ENCODE measurements at places on chromosomes 13 and 19.

- DNase-seq, result peak; percentile 17
These were observed 1.4 kb upstream of the KHSRP start for GRCh38 chr19:6425732-6426620.

GRCh38 chr13:36190771-36191170, 23.6 kb downstream of the SOHLH2 start:
- no peak for DNase-seq

- no peak for DNase-seq
These were observed 48.8 kb upstream of the INTS6 start for GRCh38 chr13:51501592-51502152.

- peak; percentile 92 for DNase-seq
These were observed 2.5 kb upstream of the EEF2 start for GRCh38 chr19:3987619-3988371.

DNA sequence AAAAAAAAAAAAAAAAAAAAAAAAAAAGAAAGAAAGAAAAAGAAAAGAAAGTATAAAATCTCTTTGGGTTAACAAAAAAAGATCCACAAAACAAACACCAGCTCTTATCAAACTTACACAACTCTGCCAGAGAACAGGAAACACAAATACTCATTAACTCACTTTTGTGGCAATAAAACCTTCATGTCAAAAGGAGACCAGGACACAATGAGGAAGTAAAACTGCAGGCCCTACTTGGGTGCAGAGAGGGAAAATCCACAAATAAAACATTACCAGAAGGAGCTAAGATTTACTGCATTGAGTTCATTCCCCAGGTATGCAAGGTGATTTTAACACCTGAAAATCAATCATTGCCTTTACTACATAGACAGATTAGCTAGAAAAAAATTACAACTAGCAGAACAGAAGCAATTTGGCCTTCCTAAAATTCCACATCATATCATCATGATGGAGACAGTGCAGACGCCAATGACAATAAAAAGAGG, 9.6 kb upstream of the CEACAM5 start:
- no peak for DNase-seq

- DNase-seq, result peak; percentile 68
These were observed 686 bp downstream of the SETDB2 start for GRCh38 chr13:49444524-49445395.

DNA sequence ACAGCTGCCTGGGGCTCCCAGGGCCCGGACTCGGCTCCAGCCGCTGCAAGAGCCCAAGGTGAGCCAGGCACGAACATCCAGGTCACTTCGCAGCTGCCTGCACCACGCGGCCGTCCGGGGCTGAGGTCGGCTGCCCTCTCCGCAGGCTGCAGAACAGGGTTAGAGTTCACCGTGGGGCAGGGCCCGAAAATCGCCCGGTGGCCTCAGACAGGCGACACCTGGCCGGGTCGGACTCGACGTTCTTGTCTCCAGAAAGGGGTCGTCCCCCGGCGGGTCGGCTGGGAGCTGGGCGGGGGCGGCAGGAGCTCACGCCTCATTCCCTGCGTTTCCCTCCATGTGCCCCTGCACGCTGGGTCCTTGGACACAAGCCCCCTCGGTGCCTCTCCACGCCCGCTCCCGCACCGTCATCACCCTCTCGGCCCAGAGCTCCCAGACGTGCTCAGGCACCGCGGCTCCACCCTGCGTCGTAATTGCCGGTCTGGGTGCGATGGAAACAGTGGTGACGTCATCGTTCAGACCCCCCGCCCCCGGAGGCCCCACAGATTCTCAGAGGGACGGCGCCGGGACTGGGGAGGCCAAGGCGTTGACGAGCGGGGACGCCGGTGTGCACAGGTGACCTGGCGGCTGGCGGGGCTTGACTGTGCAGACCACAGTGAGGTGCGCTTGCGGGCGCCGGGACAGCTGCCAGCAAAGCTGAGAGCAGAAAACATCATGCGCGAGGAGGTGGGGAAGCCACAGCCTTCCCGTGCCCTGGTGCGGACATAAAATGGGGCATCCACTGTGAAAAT, 4.0 kb upstream of the GRIN3B start:
- peak; percentile 87 for DNase-seq
